ENCODE measurements at places on chromosomes 3 and 15.

DNA sequence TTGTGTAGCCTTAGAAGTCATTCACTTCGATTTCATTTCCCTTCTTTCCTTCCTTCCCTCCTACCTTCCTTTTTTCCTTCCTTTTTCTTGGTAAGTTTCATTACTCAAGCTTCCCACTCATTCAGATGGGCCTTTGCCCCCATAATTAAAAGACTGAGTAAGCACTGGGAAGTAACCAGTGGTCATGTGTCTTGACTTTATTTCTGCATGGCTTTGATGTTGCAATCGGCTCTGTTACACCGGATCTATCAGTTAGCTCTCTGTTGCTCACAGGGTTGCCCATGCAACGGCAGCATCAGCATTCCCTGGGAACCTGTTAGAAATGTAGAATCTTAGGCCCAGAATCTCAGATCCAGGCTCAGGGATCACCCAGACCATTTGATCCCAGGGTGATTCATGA lies 25.6 kb upstream of the LARS2 start:
- no peak overlapping the region for H3K27ac ChIP-seq
- H3K4me1 ChIP-seq: no peaks in the 10 kb centered on the region
- H3K4me3 ChIP-seq: no peak overlapping the region
- H3K36me3 ChIP-seq: no peaks in the 10 kb centered on the region
- no peaks in the 10 kb centered on the region for H3K27me3 ChIP-seq
- no peak for DNase-seq

DNA sequence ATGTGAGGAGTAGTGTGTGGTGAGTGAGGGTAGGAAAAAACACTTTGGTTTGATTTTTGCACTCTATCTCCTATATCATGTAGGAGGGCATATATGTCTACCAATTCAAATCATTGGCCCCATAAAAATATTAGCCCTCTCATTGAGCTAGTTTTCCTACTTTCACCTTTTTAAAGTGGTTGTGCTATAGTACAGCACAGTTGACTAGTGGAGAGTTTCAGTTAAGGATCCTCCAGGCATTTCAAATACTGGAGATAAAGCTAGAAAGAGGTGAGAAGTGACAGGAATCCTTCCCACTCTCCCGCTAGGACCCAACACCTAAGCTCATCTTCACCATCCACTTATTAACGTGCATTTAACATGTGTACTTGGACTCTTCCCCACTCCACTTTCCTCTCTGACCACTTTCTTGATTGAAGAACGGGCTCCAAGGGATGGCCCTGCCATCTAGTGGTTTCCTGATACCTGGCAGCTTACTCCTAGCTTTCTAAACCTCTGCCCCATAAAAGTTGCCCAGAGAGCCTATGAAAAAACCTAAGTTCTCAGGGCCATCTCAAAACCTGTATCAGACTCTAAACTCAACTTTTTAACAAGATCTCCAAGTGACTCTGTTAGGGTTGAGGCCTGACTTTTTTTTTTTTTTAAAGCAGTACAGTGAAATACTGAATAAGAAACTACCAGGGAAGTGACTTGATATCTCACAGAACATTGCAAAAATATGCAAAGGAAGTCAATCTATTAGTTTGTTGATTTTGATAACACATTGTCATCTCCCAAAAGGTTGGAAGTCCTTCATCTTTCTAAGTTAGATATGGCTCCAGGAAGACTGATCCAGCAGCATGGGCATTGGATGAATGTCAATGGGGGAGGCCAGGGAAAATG lies 17.9 kb downstream of the IL12A start:
- peak; percentile 37 for DNase-seq
- H3K27me3 ChIP-seq: no peaks in the 10 kb centered on the region
- H3K27ac ChIP-seq: no peak overlapping the region
- H3K4me1 ChIP-seq: no peaks in the 10 kb centered on the region

- DNase-seq: no peak
- no peaks in the 10 kb centered on the region for H3K36me3 ChIP-seq
- no peak overlapping the region for H3K27ac ChIP-seq
- no peaks in the 10 kb centered on the region for H3K27me3 ChIP-seq
Observed at GRCh38 chr3:114834175-114834940, 312.7 kb downstream of the ZBTB20 start.

- H3K27ac ChIP-seq: no peak overlapping the region
- H3K27me3 ChIP-seq: no peaks in the 10 kb centered on the region
- no peak for DNase-seq
- H3K4me3 ChIP-seq: no peak overlapping the region
- H3K36me3 ChIP-seq: no peaks in the 10 kb centered on the region
Observed at GRCh38 chr3:41638381-41638780, 323.5 kb downstream of the ULK4 start.

- no peak overlapping the region for H3K27ac ChIP-seq
- no peaks in the 10 kb centered on the region for H3K4me1 ChIP-seq
- no peaks in the 10 kb centered on the region for H3K36me3 ChIP-seq
- H3K4me3 ChIP-seq: no peak overlapping the region
- H3K27me3 ChIP-seq: no peaks in the 10 kb centered on the region
Observed at GRCh38 chr3:146640361-146640760, 35.2 kb upstream of the PLSCR5 start.

- peak overlapping the region; percentile 81 for H3K27ac ChIP-seq
- no peaks in the 10 kb centered on the region for H3K4me1 ChIP-seq
- peak overlapping the region; percentile 17 for H3K4me3 ChIP-seq
- DNase-seq: peak; percentile 86
- H3K27me3 ChIP-seq: no peaks in the 10 kb centered on the region
Observed at GRCh38 chr15:95169541-95170459, 938.4 kb downstream of the MCTP2 start.

- no peaks in the 10 kb centered on the region for H3K4me1 ChIP-seq
- H3K27me3 ChIP-seq: no peaks in the 10 kb centered on the region
- DNase-seq: no peak
- no peak overlapping the region for H3K27ac ChIP-seq
- H3K36me3 ChIP-seq: no peaks in the 10 kb centered on the region
- H3K4me3 ChIP-seq: no peak overlapping the region
Observed at GRCh38 chr3:98695796-98696195, 67.3 kb upstream of the ST3GAL6 start.

DNA sequence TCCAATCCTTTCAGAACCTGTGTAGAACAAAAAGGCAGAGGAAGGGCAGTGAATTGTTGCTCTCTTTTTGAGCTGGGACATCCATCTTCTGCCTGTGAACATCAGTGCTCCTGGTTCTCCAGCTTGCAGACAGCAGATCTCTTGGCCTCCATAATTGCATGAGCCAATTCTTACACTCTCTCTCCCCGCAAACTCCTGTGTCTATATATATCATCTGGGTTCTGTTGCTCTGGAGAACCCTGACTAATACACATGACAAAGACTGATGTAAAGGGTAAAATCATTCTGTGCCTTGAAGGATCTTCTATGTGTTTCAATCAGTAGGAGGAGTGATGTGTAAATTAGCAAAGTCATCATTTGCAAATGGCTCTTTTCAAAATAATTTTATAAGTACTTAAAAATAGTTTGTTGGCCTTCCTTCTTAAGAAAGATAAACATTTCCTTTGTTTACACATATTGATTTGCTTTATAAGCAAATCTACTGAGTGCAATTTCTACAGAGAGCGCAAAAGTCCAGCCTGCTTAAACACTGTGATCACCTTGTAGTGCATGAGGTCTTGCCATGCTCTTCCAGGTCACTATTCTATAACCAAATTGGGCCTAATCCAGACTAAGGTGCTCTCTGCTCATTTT lies 154.9 kb upstream of the ANKRD28 start:
- no peaks in the 10 kb centered on the region for H3K4me1 ChIP-seq
- no peak for DNase-seq
- no peak overlapping the region for H3K4me3 ChIP-seq
- no peak overlapping the region for H3K27ac ChIP-seq
- H3K36me3 ChIP-seq: no peaks in the 10 kb centered on the region
- no peaks in the 10 kb centered on the region for H3K27me3 ChIP-seq

- DNase-seq: peak; percentile 74
- H3K4me1 ChIP-seq: peaks cover 42% of the 10 kb centered on the region
- H3K4me3 ChIP-seq: no peak overlapping the region
- H3K27ac ChIP-seq: peak overlapping the region; percentile 93
- H3K36me3 ChIP-seq: no peaks in the 10 kb centered on the region
Observed at GRCh38 chr3:15327941-15328340, 4.4 kb downstream of the SH3BP5 start.

DNA sequence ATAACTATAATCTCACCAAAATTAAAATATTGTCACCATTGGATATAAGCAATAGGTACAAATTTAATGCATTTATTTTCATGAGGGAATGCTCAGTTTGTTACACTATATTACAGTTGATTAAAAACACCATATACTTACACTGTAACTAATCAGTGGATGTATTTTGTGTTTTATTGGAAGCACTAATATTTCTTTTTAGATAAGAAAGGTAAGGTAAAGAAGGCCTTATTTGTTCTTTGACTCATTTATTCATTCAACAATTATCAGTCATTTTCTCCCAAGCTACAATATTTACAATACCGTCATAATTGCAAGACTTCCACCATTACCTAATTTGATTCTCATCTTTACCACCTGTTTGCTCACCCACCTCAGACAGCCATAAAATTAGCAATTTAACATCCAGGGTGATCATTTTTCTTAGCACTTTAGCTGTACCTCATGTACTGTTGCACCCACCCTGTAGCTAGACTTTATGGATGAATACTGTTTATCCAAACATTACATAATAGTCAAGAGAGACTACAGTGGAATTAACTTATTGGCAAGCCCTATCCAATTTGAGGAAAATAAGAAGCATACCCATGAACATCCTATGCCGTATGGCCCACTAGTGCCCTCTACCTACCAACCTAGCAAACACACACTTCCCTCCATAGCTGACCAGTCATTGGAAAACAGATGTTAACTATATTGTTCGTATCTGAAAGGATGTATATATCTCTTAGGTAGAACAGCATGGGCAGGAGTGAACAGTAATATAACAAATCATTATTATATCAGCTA lies 229.6 kb downstream of the BBX start:
- H3K4me3 ChIP-seq: no peak overlapping the region
- no peaks in the 10 kb centered on the region for H3K27me3 ChIP-seq
- DNase-seq: no peak

DNA sequence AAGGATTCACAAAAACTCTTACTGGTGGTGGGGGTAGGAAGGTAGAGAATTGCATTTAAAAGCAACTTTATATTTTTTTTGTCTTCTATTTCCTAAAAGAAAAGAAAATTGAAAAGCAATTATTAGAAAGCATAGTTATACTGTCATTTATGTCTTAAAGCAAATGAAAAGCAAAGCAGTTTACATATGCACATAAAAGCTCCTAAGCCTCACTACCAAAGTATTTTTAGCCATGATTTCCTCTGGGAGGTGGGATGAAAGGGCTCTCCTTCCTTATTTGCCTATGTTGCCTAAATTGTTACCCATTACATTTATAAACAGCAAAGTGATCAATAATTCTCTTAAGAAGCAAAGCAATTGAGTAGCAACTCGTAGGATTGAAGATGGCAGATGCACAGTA lies 7.0 kb downstream of the ZNF445 start:
- H3K36me3 ChIP-seq: no peaks in the 10 kb centered on the region
- H3K27ac ChIP-seq: no peak overlapping the region
- H3K4me1 ChIP-seq: no peaks in the 10 kb centered on the region
- H3K27me3 ChIP-seq: no peaks in the 10 kb centered on the region
- no peak overlapping the region for H3K4me3 ChIP-seq

- H3K36me3 ChIP-seq: no peaks in the 10 kb centered on the region
- no peak for DNase-seq
- no peaks in the 10 kb centered on the region for H3K27me3 ChIP-seq
- H3K4me3 ChIP-seq: no peak overlapping the region
- H3K27ac ChIP-seq: no peak overlapping the region
Observed at GRCh38 chr3:124609402-124609801, 120.8 kb upstream of the UMPS start.

DNA sequence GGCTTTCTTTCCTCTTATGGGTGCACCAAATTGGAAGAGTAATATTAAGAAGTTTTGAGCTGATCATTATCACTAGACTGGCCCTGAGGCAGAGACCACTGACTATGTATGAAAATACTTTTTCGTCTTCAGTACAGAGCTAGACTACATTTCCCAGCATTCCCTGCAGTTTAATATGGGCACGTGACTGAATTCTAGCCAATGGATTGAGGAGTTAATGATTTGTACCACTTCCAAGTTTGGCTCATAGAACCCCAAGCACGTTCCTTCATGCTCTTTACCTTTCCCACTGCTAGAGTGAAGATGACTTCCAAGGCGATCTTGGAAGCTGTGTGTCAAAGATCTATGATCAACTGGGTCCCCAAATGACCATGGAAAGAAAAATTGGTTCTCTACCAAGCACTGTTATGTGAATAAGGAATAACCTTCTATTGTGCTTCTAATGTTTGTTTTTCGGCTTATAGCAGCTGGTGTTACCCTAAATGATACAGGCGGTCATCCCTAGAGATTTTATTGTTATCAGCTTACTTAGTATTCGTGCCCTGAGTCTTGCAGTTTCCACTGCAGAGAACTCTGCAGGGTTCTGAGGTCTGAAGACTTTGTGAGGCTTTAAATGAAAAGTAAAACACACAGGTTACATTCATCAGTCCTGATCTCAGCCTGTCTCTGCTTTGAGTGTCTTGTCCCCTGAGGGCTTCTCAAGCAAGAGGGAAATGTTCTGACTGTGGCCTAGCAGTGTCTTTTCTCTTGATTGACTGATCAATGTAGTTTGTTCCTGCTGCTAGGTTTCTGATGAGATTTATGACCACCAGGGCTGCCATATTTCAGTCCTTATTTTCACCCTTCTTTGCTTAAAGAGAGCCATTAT lies 486.8 kb downstream of the PDCD6IP start:
- H3K4me1 ChIP-seq: no peaks in the 10 kb centered on the region
- no peak overlapping the region for H3K4me3 ChIP-seq
- H3K36me3 ChIP-seq: no peaks in the 10 kb centered on the region
- no peak for DNase-seq
- no peaks in the 10 kb centered on the region for H3K27me3 ChIP-seq

GRCh38 chr3:101779822-101780381 lies 891 bp downstream of the NXPE3 start:
- no peaks in the 10 kb centered on the region for H3K36me3 ChIP-seq
- H3K27ac ChIP-seq: peak overlapping the region; percentile 84
- no peaks in the 10 kb centered on the region for H3K4me1 ChIP-seq
- H3K27me3 ChIP-seq: no peaks in the 10 kb centered on the region

DNA sequence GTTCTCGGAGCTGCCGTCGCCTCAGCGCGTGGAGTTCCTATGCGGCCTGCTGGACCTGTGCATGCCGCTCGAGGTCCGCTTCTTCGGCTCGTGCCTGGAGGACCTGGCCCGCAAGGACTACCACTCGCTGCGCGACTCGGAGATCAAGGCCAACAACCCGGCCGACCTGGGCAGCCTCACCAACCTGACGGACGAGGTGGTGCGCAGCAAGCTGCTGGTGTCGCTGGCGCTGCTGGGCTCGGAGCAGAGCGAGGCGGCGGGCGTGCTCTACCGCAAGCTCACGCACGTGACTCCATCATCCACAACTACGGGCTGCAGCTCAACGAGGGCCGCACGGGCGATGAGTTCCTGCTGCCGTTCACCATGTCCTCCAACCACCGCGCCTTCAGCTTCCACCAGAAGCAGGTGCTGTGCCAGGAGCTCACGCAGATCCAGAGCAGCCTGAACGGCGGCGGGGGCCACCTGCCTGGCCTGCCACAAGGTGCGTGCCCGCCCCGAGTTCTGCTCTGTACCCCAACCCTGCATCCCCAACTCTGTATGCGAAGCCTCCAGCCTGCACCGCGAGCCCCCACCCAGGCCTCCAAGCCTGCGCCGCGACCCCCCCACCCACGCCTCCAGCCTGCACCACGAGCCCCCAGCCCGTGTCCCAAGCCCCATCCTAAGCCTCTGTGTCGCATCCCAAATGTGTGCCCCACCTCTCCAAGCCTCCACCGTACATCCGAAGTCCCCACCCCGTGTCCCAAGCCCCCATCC lies 178.2 kb downstream of the OR4M2 start:
- H3K4me3 ChIP-seq: no peak overlapping the region
- no peaks in the 10 kb centered on the region for H3K27me3 ChIP-seq
- DNase-seq: no peak
- no peaks in the 10 kb centered on the region for H3K36me3 ChIP-seq

Data from uterus (tissue), 4 donors.